ENCODE measurements at places on chromosomes 12 and 14.

DNA sequence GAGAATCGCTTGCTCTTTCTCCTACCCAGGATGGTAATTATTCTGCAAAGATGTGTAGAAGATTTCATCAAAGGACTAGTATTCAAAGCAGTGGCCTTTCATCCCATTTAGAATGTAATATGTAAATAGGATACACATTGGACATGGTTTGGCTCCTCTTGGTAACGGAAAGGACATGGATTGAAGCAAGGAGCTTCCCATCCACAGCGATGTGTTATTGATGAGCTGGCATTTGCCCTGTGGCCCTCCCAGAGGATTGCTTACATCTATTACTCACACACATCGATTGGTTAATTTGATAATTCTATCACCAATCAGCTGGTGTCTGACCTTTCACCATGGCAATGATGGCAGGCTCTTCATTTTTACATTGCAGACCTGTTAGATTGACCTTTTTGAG lies 458.4 kb downstream of the EGLN3 start:
- no peak for DNase-seq

DNA sequence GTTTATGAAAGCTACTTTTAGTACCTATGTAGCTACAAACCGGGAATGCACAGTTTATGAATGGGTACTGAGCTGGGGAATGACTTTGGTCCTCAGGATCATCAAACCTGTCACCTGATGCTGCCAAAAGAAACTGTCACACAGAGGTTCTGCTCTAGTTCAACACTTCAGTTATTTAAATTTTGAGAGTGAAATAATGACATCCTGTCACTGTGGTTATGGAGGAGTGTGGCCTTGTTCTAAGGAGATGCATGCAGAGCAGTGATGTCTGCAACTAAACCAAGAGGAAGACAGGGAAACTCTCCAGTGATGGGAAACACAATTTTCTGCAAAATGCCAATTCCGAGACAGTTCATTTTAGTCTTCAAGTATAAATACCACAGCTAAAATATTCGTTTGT lies 4.8 kb upstream of the AEBP2 start:
- no peak for DNase-seq

DNA sequence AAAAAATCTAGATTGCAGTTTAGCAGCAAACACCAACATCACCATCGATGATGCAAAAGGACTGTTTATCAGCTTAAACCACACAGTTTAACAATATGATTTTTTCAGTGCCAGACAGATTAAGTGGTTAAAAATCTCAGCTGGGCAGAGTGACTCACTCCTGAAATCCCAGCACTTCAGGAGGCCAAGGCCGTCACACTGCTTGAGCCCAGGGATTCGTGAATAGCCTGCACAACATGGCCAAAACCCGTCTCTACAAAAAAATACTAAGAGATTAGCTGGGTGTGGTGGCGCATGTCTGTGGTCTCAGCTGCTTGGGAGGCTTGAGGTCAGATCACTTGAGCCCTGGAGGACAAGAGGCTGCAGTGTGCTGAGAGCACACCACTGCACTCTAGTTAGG lies 8.9 kb downstream of the RSRC2 start:
- DNase-seq, result peak; percentile 54

DNA sequence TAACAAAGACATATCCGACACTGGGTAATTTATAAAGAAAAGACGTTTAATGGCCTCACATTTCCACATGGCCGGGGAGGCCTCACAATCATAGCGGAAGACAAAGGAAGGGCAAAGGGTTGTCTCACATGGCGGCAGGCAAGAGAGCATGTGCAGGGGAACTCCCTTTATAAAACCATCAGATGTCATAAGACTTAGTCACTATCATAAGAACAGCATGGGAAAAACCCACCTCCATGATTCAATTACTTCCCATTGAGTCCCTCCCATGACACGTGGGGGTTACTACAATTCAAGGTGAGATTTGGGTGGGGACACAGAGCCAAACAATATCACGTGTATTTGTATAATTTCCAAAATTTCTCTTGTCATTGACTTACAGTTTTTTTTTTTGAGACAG lies 5.5 kb upstream of the LMNTD1 start:
- no peak for DNase-seq

DNA sequence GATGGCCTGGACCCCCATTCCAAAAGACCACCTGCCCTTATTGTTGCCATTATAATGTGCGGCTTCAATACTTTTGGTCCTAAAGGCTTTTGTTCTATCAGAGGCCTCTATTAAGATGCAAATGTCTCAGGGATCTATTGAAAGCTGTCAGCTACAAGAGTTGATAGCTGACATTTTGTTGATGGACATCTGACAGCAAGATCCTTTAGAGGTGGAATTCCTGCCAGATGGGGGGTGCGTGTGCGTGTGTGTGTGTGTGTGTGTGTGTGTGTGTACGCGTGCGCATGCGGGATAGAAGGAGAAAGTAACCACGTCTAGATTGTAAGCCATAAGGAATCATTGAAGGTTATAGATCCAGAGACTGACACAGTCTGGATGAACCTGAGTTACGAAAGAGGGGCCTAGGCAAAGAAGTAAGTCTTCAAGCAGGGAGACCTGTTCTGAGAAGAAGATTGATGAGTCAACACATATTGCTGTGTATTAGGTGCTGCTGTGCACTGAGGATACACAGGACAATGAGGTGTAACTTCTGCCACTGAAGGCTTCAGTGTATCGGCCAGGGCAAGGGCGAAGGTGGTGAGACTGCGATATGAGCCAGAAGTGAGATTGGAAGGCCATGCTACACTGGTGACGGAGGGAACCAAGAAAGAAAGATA lies 89.2 kb downstream of the PRMT8 start:
- no peak for DNase-seq

- no peak for DNase-seq
Measured at GRCh38 chr12:14961466-14962152, at the start of gene ARHGDIB. Gene ARHGDIB (minus strand): TSS chr12:14961601. CDS start chr12:14950712, 10,889 bp downstream.

DNA sequence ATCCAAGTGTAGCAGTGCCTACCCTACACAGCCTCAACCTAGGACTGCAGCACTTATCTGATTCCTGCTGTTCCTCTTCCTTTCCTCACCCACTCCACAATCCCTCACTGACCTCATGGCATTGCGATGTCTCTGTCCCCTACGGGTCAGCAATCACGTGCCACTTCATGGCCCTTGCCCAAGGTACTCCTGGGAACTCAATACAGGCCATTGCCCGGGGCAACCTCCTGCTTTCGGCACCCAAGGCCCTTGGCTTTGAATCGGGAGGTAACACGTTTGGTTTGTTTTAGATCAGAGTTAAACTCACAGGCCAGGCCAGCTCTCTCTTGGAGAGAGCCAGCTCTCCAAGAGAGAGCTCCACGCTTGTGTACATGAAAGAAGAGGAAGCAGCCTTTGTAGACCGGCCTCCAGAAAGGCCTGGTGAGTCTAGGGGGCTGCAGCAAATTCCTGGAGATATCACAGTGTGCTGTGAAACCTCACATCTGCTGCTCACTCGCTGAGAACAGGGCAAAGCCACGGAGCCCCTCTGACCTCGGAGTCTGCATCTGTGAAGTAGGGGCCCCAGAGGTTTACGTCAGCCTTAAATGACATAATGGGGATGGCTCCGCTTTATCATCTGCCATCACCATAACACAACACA lies 12.2 kb downstream of the CLMN start:
- no peak for DNase-seq

GRCh38 chr14:22536853-22537338 lies 52.1 kb downstream of the DAD1 start:
- DNase-seq, result peak; percentile 89

GRCh38 chr12:119369907-119370546 lies 35.5 kb downstream of the CCDC60 start:
- DNase-seq, result no peak

- no peak for DNase-seq
Measured at GRCh38 chr14:84027351-84027750, 1502.6 kb upstream of the FLRT2 start.

DNA sequence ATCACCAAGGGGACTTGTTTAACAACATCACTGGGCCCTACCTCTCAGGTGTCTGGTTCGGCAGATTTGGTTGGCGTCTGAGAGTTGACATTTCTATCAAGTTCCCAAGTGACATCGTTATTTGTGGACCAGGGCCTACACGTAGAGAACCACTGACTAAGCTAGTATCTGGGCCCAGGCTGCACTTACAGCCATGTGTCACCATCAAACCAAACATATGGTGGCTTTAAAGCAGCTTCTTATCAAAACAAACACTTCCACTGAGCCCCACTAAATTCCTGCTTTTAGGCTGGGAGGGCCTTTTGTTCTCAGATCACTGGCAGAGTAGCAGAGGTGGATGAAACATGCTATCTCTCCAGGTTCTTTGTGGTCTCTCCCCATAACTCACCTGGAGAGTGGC lies 220.5 kb downstream of the PELI2 start:
- DNase-seq, result no peak

DNA sequence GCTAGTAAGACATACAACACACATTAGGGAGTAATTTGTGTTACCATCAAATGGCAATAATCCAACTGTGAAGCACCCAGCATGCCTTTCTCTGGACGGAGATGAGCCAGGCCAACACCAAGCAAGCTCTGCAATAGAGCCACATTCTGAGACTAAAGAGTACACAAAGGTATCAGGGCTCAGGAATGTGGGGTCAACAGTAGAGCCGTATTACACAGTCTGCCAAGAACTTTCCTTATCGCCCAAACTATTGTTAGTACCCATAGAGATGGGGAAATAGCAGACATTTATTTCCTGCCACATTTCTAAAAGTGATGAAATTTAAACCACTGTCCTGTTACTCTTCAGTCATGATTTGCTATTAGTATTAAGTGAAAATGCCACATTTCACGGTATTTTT lies 113.7 kb downstream of the BMP4 start:
- DNase-seq, result no peak

GRCh38 chr12:47591361-47591791 lies 114.5 kb downstream of the RPAP3 start:
- DNase-seq, result no peak

GRCh38 chr12:64790166-64790565 lies 31.0 kb upstream of the GNS start:
- no peak for DNase-seq

- DNase-seq, result no peak
Measured at GRCh38 chr12:50458606-50459005, 46.2 kb upstream of the DIP2B start.

GRCh38 chr14:92443741-92444140 lies 69.8 kb upstream of the RIN3 start:
- no peak for DNase-seq

DNA sequence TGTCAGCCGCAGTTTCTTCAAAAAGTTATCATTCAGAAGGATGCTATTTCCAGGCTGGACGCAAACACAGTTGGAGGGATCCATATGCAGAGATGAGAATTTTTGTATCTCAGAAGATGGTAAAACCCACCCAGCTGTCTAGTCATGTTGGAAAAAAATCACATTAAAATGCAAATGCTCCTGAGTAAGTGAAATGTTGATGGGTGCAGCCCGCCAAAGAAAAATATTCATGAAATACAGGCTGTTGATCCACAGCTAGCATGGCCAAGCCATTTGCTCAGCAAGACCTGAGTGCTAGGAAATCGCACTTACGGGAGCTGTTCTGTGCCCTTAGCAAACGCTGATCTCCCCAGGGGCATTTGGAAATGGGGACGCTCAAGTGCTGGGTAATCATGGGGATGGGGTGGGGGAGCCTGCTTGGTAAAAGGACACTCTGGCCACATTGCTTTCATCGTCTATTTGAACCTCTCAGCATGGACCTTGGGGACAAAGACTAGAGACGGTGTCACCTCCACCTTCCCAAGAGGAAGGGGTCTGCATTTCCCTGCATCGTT lies 25.7 kb downstream of the TUNAR start:
- no peak for DNase-seq

GRCh38 chr12:49702676-49703215 lies 4.5 kb downstream of the FMNL3 start:
- DNase-seq, result no peak

DNA sequence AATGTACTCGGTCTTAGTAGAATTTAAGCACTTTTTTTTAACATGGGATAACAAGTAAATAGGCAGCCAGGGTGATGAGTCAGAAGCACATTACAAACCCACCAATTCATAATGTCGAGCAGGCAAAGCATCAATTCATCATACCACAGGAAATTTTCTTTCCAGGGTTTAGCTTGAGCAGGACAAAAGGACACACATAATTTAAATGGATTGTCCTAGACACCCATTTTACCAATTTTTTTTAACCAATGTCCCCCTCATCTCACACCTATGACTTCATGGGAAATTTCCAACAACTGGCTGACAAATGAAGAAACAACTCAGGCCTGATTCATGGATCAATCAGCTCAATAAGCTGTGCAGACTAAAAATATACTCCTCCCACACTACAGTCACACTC lies 58.8 kb upstream of the FOXG1 start:
- DNase-seq, result peak; percentile 69

DNA sequence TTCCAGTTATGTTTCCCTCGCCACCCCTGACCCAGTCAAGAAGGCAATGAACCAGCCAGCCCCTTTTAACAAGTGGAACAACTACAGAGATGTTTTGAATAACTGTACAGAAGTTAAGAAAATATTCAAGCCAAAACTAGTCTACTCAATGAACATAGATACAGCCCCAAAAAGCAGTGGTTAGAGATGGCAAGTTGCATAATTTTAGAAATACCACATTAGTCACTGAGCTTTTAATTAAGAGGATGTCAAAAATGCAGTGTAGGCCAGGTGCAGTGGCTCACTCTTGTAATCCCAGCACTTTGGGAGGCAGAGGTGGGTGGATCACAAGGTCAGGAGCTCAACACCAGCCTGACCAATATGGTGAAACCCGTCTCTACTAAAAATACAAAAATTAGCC lies 27.2 kb downstream of the PROX2 start:
- DNase-seq, result no peak

DNA sequence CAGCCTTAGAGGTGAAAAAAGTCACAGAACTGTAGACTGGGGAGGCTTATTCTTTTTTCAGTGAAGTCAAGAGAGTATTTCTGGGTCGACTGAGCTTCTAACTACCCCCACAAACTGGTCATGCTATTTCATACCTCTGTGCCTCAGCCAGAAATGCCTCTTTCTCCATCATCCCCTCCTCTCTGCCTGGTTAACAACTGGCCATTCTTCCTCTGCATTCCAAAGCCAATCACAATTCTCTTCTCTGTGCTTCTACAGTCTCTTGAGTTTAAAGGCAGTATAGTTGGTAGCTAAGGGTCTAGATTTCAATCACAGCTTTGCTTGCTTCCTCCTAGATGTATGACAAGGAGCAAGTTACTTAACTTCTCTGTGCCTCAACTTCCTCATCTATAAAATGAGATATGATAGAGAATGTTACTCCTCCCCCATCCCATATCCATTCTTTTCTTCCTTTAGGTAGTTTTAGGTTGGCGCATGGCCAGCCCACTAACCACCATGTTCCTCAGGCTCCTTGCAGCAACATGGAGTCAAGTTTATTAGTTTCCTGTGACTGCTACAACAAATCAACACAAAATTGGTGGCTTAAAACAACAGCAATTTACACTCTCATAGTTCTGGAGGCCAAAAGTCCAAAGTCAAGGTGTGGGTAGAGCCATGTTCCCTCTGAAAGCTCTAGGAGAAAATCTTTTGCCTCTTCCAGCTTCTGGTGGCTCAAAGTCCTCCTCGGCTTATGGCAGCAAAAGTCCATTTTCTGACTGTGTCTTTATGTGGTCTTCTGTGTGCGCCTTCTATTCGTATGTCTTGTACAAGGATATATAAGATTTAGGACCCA lies 62.5 kb downstream of the ITPR2 start:
- DNase-seq, result no peak

- no peak for DNase-seq
Measured at GRCh38 chr12:56411781-56412639, 37.2 kb downstream of the TIMELESS start.

Measured in skeletal muscle cell (primary cell).